Bronchial epithelial cell (primary cell): ENCODE measurements at places on chromosomes 11 and 22.
A peak's percentile ranks its signal among the peaks of the same experiment; 100 is the strongest.

DNA sequence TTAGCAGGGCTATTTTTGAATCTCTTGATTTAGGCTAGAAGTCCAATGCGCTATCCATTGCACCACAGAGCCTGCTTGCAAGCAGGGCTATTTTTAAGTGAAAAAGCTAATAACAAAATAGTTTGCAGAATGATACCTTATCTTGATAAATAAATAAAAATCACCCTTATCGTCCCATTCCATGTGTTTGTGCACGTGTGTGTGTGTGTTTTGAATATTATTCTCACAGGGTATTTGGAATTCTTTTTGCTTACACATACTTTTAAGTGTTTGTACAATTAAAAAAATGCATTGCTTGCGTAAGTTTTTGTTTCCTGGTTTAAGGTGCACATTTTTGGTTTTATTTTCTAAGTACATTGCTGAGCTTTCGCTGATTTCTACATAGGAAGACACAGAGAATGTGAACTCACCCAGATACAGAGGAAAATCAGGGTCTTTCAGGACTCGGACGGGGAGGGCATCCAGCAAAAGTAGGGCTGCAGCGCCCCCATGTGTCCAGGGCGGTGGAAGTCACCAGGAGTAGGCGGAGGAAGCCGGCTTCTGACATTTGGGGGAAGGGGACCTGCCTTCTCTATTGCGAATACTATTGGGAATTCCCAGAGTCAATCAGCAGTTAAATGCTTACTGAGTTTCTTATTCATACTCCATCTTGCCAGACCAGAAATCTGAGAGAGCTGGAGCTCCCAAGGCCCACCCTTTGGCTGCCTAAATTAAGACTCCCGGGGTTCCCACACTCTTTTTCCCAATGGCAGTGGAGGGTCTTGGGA is 27.3 kb downstream of the SLC1A2 start:
- peak; percentile 53 for DNase-seq

- DNase-seq = no peak
These were observed 57.0 kb downstream of the CERK start for GRCh38 chr22:46681010-46681409.

GRCh38 chr11:33654594-33654993 is 46.0 kb downstream of the C11orf91 start:
- DNase-seq = no peak

GRCh38 chr22:19801340-19802000 is 40.9 kb downstream of the TBX1 start:
- DNase-seq = no peak

DNA sequence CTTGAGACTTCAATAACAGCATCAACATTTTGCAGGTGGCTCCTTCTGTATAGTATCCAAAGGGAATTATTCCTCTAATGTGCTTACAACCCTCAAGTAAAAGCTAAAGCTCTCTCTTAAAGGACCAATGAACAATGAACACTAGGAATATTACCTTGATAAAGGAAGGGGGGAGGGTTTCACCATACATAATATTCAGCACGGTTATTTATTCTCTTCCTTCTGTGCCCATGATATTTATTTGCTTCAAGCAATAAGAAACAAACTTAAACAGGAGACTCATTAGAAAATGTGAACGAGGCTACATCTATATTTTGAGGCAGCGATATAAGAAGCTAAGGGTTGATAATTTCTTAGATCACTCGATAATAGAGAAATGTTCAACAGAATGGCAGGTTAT is 21.2 kb downstream of the BLID start:
- no peak for DNase-seq

GRCh38 chr11:131609921-131610320 is 239.5 kb downstream of the NTM start:
- no peak for DNase-seq

DNA sequence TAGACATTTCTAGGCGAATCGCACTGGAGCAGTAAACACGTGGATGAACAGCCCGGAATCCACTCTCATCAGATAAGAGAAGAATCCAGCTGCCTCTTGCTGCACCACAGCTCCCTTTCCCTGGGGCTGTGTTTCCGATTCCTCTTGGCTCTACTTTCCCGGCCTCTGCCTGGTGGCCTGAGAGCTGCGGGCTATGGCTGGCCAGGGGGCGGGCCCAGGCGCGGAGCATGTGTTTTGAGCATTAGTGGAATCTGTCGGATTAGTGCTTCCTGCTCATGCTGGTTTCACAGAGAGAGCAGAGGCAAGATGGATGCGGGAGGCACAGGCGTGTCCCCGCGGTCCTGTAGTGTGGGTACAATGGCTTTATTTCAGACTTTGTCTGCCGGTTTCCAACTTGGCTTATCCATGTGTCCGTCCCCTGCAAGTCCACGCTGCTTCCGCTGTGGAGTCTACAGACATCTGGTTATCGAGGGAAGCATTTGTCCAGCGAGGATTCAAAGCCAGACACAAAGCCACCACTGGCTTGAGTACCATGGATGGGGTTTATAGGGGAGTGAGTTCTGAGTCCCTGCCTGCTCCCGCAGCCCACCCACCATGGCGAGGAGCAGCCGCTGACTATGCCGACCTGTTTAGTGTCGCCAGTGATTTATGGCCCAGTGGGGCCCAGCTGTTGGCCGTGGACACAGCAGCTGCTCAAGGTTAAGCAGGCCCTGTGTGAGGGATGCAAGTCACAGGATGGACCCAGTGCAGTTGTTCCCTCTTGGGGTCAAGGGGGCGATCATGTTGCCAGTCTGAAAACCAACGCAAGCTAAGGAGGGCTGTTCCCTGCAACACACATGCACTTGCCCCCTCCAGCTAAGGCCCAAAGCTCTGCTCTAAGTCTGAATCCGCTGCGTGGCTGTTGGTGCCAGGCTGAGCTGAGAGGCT is 43.3 kb upstream of the EP300 start:
- no peak for DNase-seq
